NCI-H69 (cell line): ENCODE measurements at places on chromosomes 3 and 15.

GRCh38 chr3:33458446-33458845 lies 18.2 kb upstream of the UBP1 start:
- no peak for DNase-seq

GRCh38 chr3:183555541-183556081 lies at the start of gene KLHL6:
Gene KLHL6, minus strand, starts transcription at chr3:183555706. Its CDS starts 53 bp downstream, at chr3:183555653.
- peak; percentile 11 for DNase-seq

DNA sequence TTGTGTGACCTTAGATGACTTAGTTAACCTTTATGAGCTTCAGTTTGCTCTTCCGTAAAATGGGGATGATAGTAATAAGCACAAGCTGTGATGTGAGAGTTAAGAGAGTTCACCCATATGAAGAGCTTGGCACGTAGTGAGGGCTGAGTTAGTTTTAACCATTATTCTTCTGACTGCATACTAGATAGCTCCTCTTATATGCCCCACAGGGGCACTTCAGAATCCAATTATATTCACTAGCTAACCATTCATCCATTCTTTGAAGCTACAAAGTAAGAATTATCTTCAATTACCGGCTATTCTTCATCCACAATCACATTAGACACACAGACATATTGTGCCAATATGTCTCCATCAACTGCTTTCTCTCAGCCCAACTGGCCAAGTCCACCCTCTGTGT lies 159.0 kb upstream of the STT3B start:
- peak; percentile 82 for DNase-seq

- DNase-seq, result no peak
Observed at GRCh38 chr3:154285221-154285620, 39.1 kb downstream of the DHX36 start.

DNA sequence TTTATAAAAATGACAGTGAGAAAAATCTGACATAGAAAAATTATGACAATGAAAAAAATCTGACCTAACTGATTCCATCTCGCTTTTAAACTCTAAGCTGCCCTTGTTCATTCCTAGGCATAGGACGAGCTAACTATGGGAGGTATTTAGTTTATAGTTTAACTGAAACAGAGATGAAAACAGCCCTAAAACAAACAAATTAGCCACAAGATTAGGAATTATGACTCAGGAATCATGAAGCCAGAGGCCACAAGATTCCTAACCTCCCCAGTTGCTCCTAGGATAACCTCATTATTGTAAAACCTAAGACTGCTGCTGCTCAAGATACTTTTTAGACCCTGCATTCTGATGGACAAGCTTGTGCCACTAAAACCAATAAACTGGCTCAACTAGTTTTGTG lies 122.7 kb upstream of the MNS1 start:
- DNase-seq, result no peak

GRCh38 chr3:83434880-83435587 lies 1523.8 kb upstream of the CADM2 start:
- DNase-seq, result peak; percentile 38

DNA sequence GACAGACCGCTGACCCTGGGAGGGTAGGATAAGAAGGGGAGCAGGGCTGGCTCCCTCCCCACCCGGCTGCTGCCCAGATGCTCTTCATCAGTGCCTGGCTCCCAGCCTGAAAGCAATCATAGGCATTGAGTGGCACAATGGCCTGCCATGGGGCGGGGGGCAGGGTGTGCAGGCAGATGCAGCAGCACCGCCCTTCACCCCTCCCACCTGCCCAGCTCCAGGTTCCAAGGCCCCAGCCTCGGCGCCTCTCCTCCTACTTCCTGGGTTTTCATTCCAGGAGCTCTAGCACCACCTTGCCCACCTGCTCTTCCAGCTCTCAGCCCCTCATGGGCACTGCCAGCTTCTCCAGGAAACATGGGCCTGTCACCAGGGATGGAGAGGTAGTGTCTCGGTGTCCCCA lies 101.7 kb downstream of the MEGF11 start:
- DNase-seq, result peak; percentile 99

DNA sequence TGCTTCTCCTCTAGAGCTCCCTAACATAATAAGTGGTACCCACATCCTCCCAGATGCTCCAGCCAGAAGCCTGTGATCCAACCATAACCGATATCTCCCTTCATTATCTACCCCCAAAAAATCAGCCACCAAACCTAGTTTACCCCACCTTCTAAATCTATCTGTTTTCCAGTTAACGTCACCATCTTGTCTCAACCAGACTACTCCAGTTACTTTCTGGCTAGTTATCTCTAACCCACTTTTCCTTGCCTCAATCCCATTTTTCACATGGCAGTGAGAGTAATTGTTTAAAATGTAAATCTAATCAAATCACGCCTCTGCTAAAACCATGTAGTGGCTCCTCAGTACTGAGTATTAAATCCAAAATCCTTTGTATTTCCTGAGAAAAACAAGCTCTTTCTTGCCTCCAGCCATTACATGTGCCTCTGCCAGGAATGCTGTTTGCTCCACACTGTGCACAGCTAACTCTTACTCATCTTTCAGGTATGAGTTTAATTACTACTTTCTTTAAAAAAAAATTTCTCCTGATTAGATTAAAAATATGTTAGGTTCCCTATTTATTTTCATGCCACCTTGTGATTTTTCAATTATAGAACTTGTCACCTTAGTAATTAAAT lies 15.4 kb downstream of the CCDC54 start:
- no peak for DNase-seq

DNA sequence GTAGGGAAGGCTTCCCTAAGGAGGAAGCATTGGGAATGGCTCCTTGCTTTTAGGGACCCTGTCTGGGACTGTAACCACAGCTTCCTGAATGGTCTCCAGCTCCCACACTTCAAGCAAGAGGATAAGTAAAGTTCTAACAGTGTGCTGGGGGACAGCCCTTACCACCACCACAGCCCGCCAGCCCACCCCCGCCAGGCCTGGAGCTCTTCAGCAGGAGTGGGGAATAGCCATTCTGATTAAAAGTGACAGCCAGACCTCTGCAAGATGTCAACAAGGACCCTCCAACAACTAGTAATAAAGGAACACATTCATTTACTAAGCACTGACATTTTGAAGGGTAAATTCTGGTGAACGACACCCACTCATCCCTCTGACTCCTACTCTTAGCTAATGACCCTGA lies 49.4 kb downstream of the CPN2 start:
- DNase-seq, result no peak

DNA sequence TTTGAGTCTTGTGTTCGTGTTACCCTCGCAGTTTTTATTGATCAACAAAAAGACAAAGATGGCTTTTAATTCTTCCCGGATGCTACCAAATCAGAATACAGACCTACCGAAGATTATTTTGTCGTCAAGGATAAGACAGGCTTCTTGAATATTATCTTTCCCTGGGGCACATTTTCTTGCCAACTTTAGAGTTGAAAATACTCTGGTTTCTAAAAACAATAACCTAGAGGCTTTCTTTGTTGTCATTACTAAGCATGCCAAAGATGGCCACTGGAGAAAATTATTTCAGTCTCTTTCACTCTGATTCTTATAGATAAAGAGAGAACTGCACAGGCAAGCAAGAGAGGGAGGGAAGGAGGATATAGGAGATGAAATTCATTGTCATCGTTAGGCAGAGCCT lies 33.9 kb downstream of the OXNAD1 start:
- DNase-seq, result no peak

- no peak for DNase-seq
Observed at GRCh38 chr3:78221796-78222195, 1181.9 kb downstream of the ROBO2 start.

DNA sequence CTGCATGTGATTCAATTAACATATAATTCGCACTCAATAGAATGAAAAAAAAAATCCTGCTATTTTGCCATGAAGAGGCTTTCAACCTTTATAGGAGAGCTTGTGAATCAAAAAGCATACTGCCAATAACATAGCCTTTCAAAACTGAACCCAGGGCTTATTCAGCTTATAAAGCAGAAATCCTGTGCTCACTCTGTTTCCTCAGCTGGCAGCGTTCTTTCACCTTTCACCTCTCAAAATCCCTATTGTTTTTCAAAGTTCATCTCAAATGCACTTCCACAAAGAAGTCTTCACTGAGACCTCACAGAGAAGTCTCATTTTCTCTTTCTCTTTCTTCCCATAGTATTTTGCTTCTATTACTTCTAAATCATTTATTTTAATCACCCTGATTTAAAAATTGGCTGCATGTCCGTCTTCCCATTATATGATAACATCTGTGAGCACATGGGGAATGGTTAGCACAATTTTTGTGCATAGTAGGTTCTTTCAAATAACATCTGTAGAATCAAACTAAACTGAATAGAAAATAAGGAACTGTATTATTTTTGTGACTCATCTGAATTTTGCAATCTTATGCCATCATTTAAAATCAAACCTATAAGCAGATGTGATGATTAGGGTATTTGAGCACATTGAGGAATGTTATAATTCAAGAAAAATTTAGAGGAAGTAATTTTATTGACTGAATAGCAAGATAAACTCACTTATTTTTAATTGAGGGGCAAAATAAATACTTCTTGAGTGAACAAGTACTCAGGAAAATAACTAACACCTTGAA lies 373.4 kb downstream of the NLGN1 start:
- DNase-seq, result peak; percentile 68

- DNase-seq, result no peak
Observed at GRCh38 chr3:152650177-152650576, 184.8 kb upstream of the P2RY1 start.

- DNase-seq, result peak; percentile 76
Observed at GRCh38 chr3:141659821-141660613, 78.1 kb upstream of the RNF7 start.

DNA sequence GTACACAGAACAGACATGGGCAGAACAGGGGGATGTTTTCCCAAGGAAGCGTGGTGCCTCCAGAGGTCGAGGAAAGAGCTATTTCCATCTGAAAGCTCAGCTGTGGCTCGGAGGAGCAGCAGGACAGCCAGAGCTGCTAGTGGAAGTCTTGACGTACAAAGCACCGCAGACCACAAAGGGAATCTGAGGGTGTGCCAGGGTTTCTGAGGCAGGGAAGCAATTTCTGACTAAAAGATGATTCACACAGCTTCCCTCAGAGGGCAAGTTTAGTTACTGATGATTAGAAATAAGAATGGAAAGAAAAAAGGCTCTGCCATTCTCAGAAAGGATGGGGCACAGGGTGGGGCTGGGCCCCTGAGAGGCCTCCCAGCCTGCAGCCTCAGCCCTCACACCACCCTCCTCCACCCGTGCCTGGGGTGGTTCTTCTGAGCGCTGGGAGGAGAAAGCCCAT lies 45.8 kb upstream of the SEC13 start:
- no peak for DNase-seq

GRCh38 chr3:127800508-127800907 lies 21.8 kb downstream of the MGLL start:
- DNase-seq, result no peak

- DNase-seq, result no peak
Observed at GRCh38 chr15:75129788-75130187, 71.9 kb upstream of the C15orf39 start.

DNA sequence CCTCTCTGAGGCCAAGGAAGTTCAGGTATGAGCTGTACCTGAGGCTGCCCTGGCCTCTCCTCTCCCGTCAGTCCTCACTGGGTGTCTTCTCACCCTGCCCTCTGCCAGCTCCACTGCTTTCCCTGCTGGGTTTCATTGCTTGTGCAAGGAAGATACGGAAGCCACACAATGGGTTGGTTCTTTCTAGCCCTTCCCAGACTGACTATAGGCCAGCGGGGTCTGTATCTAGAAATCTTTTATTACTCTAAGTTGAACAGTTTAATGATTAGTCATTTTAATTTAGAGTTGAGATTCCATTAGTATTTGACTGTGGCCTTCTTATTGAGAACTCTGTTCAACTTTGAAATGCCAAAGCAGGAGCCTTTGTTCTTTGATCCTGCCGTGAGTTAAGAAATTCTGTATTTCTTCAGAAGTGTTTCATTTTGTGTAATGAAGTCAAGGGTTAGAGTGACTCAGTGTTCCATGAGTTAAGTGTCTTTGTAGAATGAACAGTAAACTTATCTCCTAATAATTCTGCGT lies 16.2 kb downstream of the C3orf62 start:
- no peak for DNase-seq

- DNase-seq, result no peak
Observed at GRCh38 chr15:44181410-44181809, 13.7 kb downstream of the FRMD5 start.

- DNase-seq, result peak; percentile 16
Observed at GRCh38 chr3:157294491-157294890, 134.5 kb upstream of the CCNL1 start.

- no peak for DNase-seq
Observed at GRCh38 chr15:76636059-76636458, 269.1 kb downstream of the SCAPER start.

DNA sequence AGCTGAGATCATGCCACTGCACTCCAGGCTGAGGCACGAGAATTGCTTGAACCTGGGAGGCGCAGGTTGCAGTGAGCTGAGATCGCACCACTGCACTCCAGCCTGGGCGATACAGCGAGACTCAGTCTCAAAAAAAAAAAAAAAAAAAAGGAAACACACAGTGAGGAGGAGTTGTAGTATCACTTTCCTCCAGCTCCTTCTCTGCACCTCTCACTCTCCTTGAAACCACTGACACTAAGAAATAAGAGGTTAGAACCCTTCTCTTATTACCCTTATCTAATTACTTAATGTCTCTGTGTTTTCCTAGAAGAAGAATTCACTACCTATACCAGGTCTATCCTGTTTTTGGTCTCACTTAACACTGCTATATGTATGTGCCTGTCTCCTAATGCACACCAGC lies 31.7 kb downstream of the RAB27A start:
- no peak for DNase-seq

DNA sequence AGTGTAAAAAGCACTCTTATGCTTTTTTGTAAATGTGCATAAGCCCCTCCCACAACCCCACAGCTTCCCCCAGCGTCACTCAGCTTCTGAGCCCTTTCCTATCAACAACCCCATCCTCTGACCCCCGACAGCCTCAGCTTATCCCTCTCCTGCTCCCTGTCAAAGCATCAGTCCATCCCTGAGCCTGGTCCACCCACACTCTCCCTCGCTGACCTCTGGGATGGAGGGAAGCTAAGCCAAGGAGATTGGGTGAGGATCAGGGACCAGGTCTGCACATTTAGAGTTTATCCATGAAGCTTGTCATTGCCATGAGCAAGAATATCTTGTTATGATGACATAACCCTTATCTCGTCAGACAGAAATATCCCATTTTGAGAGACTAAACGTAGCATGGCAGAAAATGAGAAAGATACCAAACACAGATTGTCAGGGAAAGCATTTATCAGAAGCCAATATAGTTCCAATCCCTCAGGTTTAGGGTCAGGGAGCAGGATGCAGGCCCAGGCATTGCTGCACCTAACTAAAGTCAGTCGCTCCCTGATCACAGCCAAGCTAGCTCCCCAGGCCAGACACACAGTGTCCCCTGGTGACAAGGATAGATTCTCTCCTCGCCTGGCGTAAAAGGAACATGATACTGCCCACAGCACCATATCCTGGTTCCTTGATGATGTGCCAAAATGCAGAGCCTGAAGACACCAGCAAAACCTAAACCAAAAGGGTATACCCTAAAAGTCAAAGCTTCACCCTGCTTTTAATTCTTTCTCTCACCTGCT lies 66.9 kb downstream of the DCLK3 start:
- DNase-seq, result no peak

- peak; percentile 82 for DNase-seq
Observed at GRCh38 chr3:1609416-1609815, 489.2 kb upstream of the CNTN4 start.

GRCh38 chr3:39990532-39990931 lies 181.1 kb downstream of the MYRIP start:
- DNase-seq, result peak; percentile 62
